Stimulated activated CD8-positive, alpha-beta memory T cell treated with anti-CD3 and anti-CD28 coated beads, Interleukin-7, amount 100 ng/mL, for 48 hours (primary cell): ENCODE measurements at places on chromosomes 1 and 21.

DNA sequence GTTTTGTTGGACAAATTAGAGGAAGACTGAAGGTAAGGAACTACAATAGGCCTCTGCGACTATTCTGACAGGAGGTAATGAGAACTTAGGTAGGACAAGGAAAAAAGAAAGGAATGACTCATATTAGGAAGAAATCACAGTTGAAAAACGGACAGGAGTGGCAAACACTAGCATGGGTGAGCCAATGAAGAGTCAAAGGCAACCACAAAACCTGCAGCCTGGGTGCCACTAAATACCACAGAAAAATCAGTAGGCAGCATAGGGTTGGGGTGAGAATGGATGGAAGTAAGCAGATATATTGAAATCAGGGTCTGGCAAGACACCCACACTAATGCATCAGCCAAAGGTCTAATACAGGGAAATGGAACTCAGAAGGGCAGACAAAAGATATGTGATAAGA lies 10.0 kb downstream of the RBM34 start:
- no peak for DNase-seq

DNA sequence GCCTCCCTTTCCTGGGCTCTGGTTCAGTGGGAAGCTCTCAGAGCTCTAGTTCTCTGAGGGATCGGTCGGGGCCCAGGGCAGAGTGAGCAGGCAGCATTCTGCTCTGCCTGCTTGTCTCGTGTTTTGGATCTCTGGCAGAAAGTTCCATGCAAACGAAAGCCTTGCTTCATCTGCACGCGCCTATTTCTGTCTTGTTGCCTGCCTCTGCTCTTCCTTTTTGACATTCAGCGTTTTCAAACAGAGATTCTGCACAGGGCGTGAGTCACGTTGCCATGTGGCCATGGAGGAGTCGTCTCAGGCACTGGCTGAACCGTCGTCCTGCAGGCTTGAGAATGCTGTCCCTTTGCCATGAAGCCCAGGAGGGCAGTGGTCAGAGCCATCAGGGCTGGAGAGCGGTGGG lies 20.3 kb downstream of the AJAP1 start:
- DNase-seq: no peak

DNA sequence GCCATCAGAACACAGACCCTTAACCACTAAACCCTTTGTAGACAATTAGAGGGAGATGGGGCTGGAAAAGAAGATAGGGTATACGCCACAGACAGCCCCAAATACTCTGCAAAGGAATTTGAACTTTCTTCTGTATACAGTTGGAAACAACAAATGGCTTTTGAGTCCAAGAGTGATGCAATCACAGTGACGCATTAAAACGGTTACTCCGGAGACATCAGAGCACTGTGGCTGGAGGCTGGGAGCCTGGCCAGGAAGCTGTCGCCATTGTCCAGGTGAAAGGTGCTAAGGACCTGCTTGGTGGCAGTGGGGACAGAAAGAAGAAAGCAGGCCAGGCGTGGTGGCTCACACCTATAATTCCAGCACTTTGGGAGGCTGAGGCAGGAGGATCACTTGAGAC lies 4.2 kb downstream of the FLAD1 start:
- no peak for DNase-seq

GRCh38 chr1:87108228-87108627 lies 193.8 kb downstream of the HS2ST1 start:
- DNase-seq: no peak

GRCh38 chr1:237910834-237911233 lies 20.1 kb upstream of the ZP4 start:
- DNase-seq: no peak

DNA sequence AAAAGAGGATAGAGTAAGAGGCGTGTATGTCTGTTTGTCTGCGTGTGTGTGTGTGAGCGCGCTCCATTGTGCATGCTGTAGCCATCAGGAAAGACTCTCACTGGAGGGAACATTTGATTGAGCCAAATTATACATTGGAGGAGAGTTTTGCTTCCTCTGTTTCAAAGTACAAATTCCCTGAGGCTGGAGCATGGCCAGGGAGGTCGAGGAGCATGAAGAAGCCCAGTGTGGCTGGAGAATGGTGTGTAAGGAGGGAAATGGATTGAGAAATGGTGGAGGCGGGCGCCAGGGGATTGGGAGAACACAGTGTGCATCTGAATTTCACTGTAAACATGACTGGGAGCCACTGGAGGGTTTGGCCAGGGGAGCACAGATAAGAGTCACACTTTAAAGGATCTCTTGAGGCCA lies 22.1 kb upstream of the EFNA1 start:
- DNase-seq: no peak

DNA sequence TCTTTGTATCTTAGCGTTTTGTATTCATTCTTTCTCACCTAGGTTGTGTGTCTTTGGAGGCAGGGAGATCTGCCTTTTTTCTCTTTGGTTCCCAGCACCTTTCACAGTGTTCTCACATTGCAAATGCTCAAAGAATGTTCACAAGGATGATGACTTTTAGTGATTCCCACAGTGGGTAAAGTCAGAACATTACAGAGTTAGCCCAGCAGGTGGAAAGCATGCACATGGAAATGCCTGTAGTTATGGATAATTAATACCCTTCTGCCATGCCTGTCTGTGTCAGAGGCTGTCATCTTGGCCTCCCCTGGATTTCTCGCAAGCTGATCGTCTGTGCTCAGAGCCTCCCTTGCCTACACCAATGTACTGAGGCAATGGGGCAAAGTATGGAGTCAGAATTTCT lies 458.9 kb downstream of the LMO4 start:
- no peak for DNase-seq

- DNase-seq: no peak
These were observed 3.0 kb downstream of the NTRK1 start for GRCh38 chr1:156863631-156864030.

- DNase-seq: no peak
These were observed 158.5 kb upstream of the ESRRG start for GRCh38 chr1:216881695-216882094.

GRCh38 chr21:36247316-36248010 lies 72.5 kb upstream of the MORC3 start:
- DNase-seq: no peak

DNA sequence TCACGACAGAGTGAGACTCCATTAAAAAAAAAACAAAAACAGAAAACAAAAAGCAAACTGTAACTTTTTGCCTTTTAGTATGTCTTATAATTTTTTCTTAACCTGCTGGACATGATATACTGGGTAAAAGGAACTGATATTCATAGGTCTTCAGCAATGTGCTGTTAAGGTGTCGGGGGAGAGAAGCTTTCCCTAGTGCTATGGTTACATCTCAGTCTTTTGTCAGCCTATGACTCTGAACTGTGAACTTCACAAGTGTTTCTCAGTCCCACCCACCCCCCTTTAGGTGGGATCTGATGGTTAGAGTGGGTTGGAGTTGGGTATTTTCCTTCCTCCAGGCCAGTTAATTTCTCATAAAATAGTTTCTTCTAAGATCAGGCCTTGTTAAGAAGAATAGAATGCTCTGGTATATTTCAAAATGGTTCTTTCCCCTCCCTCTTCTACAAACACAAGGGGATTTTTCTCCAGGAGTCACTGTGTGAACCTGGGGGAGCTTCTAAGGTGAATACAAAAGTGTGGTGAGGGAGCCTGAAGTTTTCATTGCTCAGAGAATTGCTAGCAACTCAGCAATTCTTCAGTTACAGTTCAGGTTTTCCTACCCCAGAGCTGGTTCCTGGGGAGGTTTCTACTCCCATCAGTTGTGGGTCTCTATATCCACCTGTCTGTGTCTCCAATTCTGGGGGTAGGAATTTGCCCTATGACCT lies 16.1 kb upstream of the EDARADD start:
- no peak for DNase-seq
